ENCODE measurements at places on chromosomes 7 and 10.

GRCh38 chr7:42262964-42263363 is 26.0 kb upstream of the GLI3 start:
- DNase-seq, result no peak

- DNase-seq, result no peak
Observed at GRCh38 chr7:106041140-106041717, 70.9 kb downstream of the SYPL1 start.

DNA sequence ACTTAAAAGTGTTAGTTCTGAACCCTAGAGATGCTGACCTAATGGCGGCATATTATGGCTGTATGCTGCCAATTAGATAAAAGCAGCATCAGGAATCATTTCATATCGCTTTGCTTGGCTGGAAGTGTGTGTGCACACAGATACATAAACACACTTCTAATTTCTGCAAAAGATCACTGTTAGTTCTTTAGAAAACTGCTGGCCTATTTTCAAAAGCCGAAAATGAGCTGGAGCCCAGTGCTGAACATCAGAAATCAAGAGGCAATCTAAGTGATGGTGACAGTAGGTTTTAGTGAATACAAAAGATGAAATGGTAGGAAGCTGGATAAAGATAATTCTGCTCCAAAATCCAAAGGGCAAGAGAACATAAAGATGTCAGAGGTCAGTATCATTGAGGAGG is 745.8 kb upstream of the LRRTM3 start:
- no peak for DNase-seq

- DNase-seq, result no peak
Observed at GRCh38 chr10:127550861-127551260, 1.8 kb downstream of the NPS start.

GRCh38 chr10:14328881-14329672 is 1.6 kb downstream of the FRMD4A start:
- no peak for DNase-seq

DNA sequence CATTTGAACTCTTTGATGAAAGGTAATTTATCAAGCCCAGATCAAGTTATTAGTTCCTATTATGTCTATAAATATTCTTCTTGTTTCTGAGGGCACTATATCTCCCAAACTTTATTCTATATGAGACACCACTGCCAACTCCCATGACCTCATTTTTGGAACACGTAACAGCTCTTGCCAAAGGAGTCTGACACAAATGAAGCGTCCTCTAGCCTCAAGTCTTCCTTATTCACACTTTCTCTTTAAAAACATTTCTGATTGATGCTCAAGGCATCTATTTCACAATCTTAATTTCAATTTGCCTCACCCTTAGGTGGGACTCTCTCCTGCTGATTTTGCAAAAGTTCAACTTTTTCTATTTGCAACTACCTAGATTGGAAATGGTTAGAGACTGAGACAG is 848.4 kb downstream of the GATA3 start:
- no peak for DNase-seq

- DNase-seq, result no peak
Observed at GRCh38 chr10:36994886-36995285, 130.5 kb upstream of the ANKRD30A start.

GRCh38 chr10:112852306-112852705 is 97.7 kb upstream of the TCF7L2 start:
- DNase-seq, result no peak

GRCh38 chr7:100130608-100131453 is 4.1 kb downstream of the MBLAC1 start:
- DNase-seq, result peak; percentile 24

- no peak for DNase-seq
Observed at GRCh38 chr10:75159519-75159918, 48.1 kb downstream of the SAMD8 start.

DNA sequence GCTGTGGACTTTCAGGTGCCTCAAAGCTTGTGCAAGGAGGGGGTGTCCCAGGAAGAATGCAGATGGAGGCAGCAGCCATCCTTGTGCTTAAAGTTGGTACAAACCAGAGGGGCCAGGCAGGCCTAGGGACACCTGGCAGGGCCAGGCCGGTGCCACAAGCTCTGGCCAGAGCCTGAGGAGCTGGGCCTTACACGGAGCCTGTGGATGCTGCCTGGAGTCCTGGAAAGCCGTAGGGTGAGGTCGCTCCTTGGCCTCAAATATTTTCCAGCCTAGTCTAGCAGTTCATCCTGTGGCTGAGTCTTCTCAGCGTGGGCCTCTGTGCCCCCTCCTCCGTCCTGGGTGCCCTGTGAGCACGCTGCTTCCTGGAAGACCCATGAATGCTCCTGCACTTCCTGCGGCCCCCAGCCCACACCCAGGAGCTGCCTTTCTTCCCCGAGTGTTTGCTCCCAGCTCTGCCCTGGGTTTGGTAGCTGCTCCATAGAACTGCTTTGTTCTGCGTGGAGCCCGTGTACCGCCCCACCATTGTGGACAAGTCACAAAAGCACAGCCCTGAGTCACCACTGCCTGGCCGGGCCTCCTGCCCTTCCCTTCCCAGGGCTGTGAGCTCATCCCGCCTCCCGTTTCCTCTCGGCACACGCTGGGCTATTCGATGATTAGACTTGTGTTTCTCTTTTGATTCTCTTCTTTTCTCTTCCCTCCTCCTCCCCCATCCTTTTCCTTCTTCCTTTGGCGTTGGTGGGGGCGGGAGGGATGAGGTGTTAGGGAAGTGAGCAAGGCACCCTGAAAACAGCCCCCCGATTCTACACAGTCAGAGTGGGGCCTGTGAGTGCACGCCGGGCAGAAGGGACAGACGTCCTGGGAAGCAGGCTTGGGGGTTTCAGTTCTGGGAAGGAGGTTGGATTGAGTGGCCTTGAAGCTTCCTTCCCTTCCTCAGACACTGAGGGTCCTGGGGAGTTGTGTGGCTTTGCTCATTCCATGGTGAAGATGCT is 73.2 kb upstream of the SHH start:
- DNase-seq, result no peak

GRCh38 chr10:34156781-34157425 is 658.2 kb downstream of the PARD3 start:
- no peak for DNase-seq

DNA sequence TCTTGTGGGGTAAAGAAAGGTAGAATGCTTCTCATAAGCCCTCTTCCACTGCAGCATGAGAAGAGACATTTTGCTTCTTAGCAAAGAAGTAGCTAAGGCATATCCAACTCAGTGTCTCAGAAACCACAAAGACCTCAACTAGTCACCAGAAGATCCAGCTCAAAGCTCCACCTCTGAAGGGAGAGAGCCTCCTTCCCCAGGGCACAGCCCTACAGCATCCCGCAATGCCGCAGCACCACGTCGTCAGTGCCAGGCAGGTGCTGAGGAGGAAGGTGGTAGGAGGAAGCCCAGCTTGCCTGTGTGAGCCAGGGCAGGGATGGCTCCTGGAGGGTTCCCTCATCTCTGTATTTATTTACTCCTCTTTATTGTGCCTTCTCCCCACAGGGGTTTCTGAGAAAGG is 385.6 kb upstream of the NPVF start:
- DNase-seq, result no peak

GRCh38 chr7:98235901-98236300 is 16.1 kb downstream of the TECPR1 start:
- no peak for DNase-seq

- no peak for DNase-seq
Observed at GRCh38 chr10:112389271-112389822, 15.4 kb downstream of the ACSL5 start.

- DNase-seq, result no peak
Observed at GRCh38 chr10:123459371-123460091, 206.6 kb upstream of the GPR26 start.

DNA sequence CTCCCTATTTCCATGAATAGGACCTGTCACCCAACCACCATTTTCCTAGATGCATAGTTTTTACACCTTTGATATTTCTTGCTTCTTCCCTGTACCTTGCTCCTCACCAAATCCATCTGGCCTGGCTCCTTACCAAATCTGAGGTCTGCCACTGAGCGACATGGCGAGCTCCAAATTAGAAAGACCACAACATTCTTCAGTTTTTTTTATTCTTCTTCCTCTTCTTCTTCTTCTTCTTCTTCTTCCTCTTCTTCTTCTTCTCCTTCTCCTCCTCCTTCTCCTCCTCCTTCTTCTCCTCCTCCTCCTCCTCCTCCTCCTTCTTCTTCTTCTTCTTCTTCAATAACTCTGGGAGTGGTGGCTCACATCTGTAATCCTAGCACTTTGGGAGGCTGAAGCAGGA is 7.1 kb downstream of the CPED1 start:
- no peak for DNase-seq

- no peak for DNase-seq
Observed at GRCh38 chr7:102914585-102914984, 1.8 kb downstream of the LRRC17 start.

DNA sequence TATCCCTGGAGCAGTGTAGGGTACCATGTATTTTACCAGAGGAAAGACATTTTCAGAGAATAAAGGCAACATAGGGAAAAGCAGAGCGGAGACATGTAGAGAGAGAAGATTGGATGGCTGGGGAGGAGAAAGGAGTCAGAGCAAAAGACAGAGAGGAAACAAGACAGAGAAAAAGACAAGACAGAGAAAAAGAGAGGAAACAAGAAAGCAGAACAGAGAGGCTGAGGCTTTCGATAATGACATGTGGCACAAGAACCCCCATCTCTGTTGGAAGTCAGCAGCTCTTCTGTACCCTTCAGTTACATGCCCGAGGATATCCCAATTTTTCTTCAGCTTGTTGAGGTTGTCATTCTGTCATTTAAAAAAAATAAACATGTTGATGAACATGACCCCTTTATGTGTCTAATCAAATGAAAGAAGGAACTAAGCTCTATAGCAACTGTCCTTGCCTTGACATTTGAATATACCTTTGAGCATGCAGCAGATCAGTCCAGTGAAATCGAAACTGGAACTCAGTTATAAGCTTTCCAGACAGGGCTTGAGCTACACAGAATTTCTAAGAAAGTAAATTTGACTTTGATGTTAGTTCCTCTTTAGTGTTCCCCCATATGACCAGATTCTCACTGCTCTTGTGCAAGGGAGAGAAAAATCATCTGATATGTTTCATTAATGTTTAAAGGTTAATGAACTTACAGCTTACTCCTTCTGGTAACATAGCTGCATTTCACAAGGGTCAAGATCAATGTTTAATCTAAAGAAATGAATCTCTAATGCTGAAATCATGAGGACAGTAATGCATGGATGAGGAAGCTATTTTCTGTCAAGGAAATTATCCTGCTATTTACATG is 75.1 kb upstream of the SP4 start:
- DNase-seq, result no peak

DNA sequence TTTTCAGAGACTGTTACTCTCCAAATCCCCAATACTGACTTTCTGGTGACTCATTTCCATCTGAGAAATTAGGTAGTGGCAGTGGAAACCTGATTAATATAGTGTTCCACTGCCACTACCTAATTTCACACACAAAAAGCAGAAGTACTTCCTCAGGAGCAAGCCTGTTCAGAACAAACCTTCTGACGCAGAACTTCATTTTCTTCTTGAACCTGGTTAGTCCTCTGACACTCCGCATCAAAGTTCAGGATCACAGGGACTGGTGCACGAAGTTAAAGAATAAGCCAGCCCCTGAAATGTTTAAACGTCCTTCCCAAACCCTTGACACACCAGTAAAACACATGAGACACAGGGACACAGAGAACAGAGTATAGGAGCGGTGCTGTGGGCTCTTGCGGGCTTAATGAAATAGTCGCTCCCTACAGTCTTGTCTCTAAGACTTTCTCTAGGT is 4.4 kb downstream of the WDR91 start:
- DNase-seq, result no peak

- DNase-seq, result no peak
Observed at GRCh38 chr7:21526007-21526406, 16.8 kb upstream of the DNAH11 start.

DNA sequence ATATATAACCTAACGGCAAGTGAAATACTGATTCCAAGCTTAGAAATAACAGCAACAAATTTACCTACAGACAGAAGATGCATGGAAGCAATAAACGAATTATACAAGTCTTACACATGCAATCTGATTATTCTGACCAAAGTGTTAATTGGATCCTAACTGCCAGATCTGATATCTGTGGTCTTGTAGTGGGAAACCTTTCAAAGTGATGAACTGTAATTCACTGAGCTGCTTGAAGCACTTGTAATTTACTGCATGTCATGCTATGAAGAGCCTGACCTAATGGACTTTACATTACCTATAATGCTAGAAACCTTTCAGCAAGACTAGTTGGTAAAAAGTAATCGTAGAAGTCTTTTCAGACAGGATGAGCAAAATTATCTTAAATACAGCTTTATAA is 205.6 kb downstream of the FOXP2 start:
- DNase-seq, result no peak

GRCh38 chr7:2934211-2934731 is 90.2 kb upstream of the GNA12 start:
- no peak for DNase-seq

DNA sequence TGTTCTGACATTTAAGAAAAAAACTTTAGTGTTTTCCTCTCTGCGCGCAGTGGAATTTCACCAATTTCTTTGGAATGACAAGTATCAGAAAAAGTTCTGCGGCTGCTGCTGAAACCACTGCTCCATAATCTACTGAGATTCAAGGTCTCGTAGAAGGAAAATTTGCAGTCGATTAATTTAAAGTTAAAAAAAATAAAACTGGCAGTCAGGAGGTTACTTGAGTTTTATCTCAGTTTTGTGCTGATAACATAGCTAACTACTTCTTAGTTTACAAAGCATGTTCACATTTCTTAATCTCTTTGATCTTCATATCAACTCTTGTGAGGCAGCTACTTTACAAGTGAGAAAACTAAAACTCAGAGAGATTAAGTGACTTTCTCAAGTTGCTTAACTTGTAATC is 18.2 kb upstream of the CALD1 start:
- DNase-seq, result no peak

- no peak for DNase-seq
Observed at GRCh38 chr7:151592868-151593486, 73.3 kb upstream of the RHEB start.

- DNase-seq, result no peak
Observed at GRCh38 chr7:133052401-133052756, 29.5 kb downstream of the CHCHD3 start.

DNA sequence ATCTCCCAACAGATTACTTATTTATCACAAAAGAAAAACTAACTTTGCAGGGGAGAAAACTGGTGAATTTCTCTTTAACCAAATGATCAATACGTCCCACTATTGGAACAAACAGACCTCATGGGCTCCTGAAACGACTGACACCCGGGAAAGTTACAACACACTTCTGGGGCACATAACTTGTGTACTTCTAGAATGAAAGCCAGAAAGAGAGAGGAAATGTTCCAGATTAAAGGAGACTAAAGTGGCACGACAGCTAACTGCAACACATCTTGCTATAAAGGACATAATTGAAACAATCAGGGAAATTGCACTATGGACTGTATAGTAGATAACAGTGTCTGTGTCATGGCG is 14.7 kb upstream of the TPST1 start:
- DNase-seq, result no peak

- no peak for DNase-seq
Observed at GRCh38 chr10:99595236-99595635, 25.0 kb downstream of the SLC25A28 start.
